HS-5 (cell line): ENCODE measurements at places on chromosomes 2 and 18.

GRCh38 chr2:51995293-51995692 is 963.4 kb upstream of the NRXN1 start:
- peak; percentile 93 for DNase-seq

DNA sequence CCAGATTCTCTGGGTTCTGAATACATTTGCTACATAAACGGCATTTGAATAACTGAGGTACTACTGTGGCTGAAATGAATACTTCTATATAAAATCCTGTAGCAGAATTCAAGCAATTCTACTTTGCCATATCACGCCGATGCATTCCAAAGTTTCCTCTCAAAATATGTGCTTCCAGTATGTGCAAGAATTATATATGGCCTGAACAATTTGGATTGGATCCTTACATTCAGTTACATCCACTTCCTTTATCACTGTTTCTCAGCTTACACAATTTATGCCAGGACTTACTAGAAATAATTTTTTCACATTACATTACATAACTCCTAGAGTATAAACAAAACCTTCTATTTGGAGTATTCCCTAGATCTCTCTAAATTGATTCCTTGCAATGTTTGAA is 46.3 kb upstream of the STAT4 start:
- no peak for DNase-seq

DNA sequence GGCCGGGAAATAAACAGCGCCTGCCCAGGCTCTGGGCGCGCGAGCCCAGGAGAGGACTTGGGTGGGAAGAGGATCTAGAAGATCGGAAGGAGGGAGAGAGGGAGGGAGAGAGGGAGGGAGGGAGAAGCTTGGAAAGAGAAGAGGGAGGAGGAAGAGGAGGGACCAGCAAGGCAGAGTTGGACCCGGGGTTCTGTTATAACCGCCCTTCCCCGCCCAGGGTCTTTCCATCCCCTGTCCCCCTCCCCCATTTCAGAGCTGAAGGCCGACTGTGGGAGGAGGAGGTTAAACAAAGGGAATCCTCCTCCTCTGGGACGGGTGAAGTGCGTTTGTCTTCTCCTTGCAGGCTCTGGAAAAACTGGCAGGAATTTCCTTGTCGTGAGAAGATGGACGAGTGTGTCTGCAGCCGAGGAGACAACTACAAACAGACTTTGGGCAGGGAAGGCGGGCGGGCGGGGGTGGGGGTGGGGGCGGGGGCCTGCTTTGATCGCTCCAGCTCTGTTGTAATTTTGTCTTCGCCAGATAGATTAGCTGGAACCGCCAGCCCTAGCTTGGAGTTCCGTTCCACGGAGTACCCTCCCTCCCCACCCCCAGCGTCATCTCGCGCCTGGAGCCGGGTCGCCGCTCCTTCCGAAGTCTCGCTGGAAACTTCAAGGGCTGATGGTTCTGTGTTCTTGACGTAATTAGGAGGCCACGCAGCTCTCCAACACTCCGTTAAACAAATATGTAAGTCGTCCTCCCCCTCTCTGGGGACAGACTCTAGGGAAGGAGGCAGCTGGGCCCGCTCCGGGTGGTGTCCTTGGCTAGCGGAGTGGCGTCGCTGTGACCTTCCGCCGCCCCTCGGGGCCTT is 6.4 kb upstream of the SP9 start:
- no peak for DNase-seq

- peak; percentile 11 for DNase-seq
Measured at GRCh38 chr2:216858312-216858711, 1.6 kb downstream of the TNP1 start.

DNA sequence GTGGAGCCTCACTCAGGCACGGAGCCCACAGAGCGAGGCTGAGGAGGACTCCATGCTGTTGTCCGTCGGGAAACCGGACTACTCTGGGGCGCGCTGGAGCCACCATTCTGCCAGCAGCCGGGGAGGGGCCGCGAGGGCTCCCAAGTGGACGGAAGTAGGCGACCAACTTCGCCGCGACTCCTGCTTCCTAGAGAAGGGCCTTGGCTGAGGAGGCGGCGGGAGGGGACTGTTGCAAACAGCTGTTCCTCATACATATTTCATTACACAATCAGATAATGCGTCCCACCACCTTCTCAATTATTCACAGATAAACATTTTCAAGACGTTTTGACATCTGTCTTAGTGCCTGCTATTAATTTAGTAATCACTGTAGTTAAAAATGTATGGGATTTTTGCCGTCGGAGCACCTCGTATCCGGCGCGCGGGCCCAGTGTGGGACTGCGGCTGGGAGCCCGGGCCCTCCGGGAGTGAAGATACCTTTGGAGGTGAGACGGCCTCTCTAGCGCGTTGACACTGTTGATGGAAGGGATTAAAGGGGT is 11.7 kb upstream of the SIX3 start:
- DNase-seq, result no peak

DNA sequence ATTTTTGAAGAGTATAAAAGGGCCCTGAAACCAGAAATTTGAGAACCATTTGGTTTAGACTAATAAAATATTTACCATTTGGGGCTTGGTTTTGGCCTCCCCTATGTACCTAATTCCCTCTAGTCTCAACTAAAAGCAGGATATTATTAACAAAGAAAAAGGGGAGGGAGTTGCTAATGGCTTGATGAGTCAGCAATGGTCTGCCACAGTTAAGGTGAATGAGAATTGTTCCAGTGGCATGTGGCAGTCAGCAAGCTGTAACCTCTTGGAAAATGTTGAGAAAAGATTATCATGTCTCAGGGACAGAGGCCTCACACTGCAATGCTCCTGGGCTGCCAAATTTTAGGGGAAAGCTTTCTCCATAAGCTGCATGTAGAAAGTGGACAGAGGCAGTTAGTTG is 20.1 kb upstream of the SLC39A10 start:
- DNase-seq, result no peak

DNA sequence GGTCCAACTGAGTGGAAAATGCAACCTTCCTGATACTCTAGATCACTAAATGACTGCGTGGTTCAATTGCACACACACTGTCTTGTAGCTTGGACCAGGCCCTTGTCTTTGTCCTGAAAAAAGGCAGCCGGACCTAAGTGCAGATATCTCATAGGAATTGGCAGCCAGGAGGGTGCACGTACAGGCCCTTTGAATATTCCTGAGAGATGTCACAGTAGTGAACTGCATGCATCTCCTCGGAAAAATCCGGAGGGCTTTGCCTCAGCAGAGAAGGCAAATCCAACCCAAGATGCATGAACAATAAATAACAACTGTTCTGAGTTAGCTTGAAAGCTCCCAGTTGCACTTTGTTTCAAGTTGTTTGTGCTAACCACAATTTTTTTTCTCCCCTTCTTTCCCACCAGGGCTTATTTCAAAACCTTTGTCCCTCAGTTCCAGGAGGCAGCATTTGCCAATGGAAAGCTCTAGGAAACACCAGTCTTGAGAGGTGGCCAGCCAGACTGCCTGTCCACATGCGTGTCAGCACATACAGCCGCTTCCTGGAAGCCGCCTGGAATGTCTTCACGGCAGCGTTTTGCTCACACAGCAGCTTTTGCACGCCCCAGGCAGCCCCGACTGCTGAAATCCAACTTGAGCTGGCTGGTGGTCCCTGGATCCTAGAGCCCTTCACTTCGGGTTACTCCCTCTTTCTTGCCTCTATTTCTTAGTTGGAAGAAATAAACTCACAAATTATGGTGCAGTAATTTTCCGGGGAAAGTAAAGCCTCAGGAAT is 54.4 kb upstream of the FOSL2 start:
- DNase-seq, result no peak

GRCh38 chr18:48388478-48388877 is 20.7 kb downstream of the ZBTB7C start:
- DNase-seq, result no peak

DNA sequence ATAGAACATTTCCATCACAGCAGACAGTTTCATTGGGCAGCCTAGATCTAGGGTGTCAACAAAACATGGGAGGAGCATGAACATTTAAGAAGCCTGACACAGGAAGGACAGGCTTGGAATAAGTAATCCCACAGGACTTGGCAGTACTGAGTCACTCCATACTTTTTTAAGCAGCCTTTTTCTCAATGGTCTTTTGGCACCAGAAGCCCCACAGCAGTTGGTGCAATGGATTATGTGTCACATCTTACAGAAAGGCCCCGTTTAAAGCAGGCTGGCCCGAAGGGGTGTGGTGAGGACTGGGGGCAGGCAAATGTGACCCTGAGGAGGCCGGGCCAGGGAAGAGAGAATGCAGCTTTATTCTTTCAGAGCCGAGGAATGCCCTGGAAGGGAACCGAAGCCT is 26.6 kb downstream of the SPTBN1 start:
- peak; percentile 84 for DNase-seq

DNA sequence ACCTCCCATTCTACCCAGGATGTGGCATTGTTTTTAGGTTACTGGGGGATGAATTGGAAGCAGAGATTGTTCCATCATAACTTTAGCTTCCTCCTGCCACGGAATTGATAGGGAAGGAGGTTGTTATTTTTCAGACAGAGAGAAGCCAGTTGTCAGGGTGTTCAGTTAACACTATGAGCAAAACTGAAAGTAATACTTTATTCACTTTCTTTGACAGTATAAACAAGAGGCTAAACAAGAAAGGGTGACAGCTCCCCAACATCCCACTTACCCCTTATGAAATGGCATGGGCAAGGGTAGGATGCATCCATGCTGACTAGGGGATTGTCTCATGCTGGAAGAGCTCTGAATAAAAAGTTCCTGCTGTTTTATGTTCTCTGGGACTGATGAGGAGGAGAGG is 36.4 kb upstream of the GAREM1 start:
- no peak for DNase-seq

GRCh38 chr2:535222-535621 is 142.0 kb downstream of the TMEM18 start:
- no peak for DNase-seq

- no peak for DNase-seq
Measured at GRCh38 chr18:44914028-44914427, 233.3 kb downstream of the SETBP1 start.

DNA sequence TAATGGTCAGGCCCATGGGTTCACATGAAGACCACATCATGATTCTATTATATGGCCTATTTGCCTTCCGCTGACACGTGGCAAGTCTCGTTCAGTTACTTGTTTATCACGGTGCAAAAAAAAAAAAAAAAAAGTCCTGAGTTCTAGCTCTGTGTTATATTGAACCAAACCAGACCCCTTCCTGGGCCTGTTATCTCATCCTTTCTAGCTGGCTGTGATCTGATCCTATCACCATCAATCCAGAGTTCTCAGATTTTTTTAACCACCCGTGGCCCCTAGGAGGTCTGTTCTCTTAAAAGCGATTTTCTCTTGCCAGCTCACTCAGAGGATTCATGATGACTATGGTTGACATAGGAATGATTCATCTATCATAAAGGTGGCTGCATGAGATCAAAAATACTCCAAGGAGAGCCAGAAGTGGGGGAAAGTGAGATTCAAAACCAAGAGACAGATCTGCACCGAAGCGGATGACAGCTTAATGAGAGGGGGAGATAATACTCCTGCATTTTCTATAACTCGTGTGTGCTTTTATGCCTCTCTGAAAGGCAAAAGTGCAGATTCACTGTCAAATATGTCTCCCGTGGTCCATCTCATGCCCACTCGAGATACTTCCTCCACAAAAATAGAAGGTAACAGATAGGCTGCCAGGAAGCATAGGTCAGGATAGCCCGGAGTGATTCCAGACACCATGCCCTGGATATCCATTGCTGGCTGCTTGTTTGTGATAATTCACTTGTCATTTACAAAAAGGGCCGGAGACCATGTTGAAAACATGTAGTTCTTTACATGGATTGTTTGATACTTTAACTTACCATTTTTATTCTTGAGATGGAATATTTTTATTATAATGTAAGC is 505.7 kb upstream of the KLHL29 start:
- DNase-seq, result no peak

- no peak for DNase-seq
Measured at GRCh38 chr2:241946306-241947003, 76.9 kb downstream of the RTP5 start.

GRCh38 chr2:174631009-174631981 is 33.7 kb upstream of the WIPF1 start:
- DNase-seq, result peak; percentile 60

DNA sequence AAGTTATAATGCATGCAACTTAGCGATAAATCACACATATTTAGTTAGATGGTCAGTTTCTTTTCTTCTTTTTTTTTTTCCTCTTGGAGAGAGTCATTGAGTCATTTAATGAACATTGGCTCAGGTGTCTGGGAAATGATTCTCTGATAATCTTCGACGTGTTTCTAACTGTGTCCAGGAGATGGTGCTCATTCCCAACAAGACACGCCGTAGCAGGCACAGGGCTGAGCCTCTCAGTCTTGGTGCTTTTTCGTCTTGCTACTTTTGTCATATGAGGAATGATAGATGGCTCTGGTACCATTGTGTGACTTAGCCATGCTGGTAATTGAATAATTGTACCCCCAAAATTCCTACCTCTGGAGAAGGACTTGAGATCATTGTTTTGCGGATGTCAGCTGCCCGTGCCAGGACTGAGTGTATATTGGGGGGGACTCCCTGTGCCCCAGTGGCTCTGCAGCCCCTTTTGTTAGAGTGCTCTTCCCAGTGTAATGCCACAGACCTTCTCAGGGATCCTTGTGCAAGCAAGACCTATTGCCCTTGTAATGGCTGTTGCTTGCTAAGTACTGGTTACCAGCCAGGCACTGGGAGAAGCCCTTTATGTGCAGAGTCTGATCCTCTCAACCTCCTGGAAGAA is 107.6 kb upstream of the CYRIA start:
- DNase-seq, result no peak

- no peak for DNase-seq
Measured at GRCh38 chr2:187550857-187551256, 3.4 kb downstream of the TFPI start.

DNA sequence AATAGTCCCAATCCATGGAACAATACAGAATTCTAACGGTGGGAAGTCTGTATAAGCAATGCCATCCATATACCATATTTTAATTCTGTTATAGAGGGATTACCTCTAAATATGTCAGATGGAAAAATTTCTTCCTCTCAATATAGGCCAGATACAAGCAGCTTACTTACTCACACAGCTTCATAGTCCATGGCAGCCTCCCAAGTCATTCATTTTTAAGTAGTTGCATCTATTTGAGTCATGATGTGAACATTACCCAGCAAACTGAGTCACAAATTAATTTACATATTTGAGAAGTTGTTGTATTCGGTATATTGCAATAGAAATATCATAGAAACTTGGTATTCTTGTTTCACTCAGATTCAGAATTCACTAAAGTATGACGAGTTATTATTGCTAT is 20.3 kb downstream of the TBR1 start:
- DNase-seq, result peak; percentile 95

DNA sequence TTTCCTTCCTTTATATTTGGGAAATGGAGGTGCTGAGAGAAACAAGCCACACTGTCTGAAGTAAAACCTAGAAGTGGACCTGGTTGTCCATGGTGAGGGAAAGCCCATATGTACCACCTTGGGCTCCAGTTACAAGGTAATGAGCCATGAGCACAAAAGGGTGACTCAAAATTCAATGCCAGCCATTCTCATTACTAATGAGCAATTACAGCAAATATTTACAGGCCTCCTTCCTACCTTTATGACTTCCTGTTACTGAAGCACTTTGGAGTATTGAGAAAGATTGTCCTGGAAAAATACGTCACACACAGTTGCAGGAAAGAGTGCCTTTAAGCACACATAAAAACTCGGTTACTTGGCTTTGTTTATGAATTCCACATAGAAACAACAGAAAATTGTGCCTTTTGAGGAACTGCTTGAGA is 9.1 kb downstream of the EPAS1 start:
- no peak for DNase-seq

- DNase-seq, result no peak
Measured at GRCh38 chr2:69781321-69782248, 39.7 kb downstream of the ANXA4 start.
